Activated CD4-positive, alpha-beta T cell treated with anti-CD3 and anti-CD28 coated beads, Interleukin-2, amount 10 ng/mL, durations not matched to agents 7 days and 5 days (primary cell): ENCODE measurements at places on chromosomes 13 and 19. TPM values are rescaled to one million over a fixed set of nuclear protein-coding genes. Genes with fewer than 3 reads are reported as not detected.

The ZNF560 gene
- total RNA-seq = not detected

The NOVA2 gene
- total RNA-seq = 0.10 TPM

The EML2 gene
- 87.3 TPM for total RNA-seq

The ANO8 gene
- total RNA-seq = 16.4 TPM

The CALR3 gene
- total RNA-seq = not detected

The ZNF552 gene
- 8.7 TPM for total RNA-seq

The NXNL1 gene
- total RNA-seq = not detected

The CEACAM1 gene
- 22.2 TPM for total RNA-seq

The EMP3 gene
- total RNA-seq = 444 TPM
